ENCODE measurements at places on chromosomes 12 and 14. TPM values are rescaled to one million over a fixed set of nuclear protein-coding genes. Genes with fewer than 3 reads are reported as not detected.

DNA sequence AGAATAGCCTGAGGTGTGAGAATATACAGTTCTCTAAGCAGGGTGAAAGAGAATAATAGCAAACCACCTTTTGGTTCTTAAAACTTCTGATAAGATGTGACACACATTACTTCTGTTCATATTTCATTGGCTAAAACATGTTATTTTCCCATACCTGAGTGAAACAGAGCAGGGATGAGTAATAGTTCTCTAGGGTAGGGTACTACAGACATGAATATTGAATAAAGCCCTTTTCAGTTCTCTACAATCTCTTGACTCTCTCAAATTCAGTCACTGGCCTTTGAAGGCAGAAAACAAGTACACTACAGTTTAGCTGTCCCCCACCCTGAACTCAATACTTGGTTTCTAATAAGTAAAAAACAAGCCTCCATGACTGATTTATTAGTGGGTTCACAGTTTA is 454.1 kb upstream of the MDGA2 start:
- no peak for DNase-seq

DNA sequence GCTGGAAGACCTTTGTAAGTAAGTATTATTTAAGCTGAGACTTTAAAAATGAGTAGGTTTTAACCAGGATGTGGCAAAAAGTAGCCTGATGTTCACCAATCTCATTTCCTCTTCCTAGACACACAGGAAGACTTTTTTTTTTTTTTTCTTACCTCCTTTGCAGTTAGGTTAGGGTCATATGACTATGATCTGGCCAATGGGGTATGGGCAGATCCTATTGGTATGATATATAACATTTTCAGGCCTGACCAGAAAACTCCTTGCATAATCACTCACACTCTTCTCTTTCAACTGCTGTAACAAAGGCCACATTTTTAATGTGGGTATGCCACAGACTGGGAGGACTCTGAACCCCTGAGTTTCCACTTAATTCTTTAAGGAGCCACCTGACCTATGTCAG is 2.7 kb upstream of the RPS6KA5 start:
- DNase-seq: no peak

GRCh38 chr12:131915823-131916222 is 13.3 kb upstream of the PUS1 start:
- no peak for DNase-seq

- no peak for DNase-seq
These were observed 254.6 kb downstream of the C12orf42 start for GRCh38 chr12:103241184-103241583.

DNA sequence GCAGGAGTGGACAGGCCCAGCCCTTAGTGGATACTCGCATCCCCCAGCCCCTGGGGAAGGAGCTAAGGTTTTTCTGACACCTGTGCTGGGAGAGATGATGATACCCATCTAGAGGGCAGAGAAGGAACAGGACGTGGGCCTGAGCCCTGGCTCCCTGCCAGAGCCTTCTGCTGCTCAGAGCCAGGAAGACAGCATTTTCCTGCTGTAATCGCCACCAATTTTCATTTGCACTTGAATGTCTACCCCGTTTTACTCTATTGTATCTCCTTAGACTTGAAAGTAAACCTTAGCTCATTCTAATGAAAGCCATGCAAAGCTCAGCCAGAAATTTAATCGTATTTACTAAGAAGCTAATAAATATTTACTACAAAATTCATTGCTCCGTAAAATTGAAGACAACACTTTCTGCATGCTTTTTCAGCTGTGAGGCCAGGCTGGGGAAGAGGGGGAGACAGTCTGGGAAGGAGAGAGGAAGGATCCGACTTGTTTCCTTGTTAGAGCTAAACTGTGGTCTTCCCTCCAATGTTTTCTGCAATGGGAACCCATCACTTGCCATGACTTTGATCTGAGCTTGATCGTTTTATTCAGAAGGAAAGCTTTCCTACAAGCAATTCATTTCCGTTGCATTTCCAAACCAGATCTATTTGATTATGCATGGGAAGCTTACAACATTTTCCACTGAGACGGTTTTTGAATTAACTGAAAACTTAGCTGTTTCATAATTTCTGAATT is 17.6 kb upstream of the TRAF3 start:
- DNase-seq: no peak

DNA sequence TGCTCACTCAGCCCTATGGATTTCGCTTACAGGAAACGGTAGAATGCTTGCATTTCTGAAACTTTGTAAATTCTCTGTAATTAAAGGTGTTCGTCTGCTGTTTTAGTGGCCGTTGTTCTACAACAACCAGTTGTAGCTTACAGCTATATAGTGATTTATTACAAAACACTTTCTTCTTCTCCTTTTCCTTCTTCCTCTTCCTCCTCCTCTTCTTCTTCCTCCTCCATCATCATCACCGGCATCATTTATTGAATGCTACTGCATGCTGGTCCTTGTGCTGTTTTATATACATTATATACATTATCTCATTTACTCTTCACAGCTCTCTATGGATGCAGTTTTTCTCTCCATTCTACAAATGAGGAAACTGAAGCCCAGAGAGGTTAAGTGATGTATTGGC is 6.4 kb downstream of the ETV6 start:
- no peak for DNase-seq

DNA sequence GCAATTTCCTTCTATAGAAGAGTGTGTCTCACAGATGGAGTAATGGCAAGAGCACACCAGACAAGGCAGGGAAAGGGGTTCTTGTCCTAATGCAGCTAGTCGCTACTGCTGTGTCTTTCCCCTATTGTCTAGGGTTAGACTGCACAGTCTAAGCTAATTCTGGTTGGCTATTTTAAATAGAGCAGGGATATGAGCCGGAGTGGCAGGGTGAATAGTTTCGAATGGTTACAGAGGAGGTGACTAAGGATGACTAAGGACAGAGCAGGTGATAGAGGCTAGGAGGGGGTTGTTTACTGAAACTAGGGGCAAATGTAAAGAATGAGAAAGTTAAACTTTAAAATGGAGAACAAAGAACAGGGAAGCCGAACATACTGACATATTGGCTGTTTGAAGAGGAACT is 25.6 kb upstream of the CPNE8 start:
- no peak for DNase-seq

DNA sequence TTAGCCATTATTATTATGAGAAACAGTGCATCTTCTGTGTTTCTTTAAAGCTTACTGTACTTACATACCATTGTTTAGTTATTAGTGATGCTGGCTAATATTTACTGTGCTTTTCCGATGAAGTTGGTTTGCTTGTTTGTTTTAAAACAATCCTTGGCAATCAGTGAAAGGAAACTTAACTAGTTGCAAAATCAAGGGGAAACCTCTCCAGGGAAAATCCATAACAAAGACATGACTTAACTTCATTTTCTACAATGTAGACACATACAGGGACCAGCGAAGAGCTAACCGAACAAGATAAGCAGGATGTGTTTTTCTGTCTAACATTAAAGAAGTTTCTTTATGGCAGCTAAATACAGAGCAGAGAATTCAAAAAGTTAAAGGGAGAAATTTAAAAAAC is 102.5 kb upstream of the PARP11 start:
- DNase-seq: no peak

- DNase-seq: no peak
These were observed 34.8 kb upstream of the FRMD6 start for GRCh38 chr14:51616724-51617409.

DNA sequence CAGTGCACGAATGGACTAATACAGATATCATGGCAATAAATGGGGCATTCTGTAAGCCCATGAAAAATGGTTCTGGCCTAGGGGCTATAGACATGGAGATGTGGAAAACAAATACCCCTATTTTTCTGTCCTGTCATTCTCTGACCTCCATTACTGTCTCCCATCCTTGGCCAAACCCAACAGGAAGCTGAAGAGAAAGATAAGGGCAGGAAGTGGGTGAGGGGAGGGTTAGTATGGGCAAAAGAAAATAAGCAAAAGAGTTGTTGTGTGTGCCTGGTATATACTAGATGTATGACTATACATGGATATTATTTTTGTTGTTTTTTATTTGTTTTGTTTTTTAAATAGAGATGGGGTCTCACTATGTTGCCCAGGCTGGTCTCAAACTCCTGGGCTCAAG is 339.3 kb downstream of the PCNX1 start:
- DNase-seq: no peak

- no peak for DNase-seq
These were observed 196.5 kb downstream of the SLC41A2 start for GRCh38 chr12:104761611-104762010.

- peak; percentile 77 for DNase-seq
These were observed at the start of gene MMP14 for GRCh38 chr14:22836301-22837113. Gene MMP14, plus strand, starts transcription at chr14:22836585. Its CDS starts 233 bp downstream, at chr14:22836818.

- DNase-seq: peak; percentile 44
These were observed 14.0 kb upstream of the TBPL2 start for GRCh38 chr14:55454264-55455002.

DNA sequence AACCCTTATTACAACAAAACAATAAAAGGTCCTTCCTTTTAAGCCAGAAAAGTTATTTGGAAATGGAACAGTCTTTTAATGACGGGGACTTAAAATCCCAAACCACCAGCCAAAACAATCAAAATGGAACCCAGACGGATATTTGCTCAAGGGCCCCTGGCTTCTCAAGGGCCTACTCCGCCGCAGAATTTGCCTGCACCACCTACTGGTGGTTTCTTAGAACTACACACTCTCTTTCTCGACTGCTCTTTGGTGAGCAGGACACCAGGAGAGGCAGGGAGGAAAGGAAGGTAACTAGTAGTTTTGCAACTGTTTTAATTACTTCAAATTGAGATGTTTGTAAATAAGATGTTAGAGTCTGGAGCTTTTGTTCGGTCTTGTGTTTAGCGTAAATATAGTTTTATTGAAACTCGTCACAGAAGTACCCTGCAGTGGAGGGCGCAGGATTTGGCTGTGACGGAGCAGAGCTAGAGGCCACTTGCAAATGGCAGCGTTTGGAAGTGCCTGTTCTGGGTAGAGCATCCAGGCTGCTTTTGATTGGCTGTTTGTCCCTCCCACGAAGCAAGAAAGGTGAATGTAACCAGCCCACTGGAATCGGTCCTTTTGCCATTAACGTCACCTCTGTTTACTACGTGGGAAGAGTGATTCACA is 238.5 kb downstream of the CACNA1C start:
- DNase-seq: no peak

DNA sequence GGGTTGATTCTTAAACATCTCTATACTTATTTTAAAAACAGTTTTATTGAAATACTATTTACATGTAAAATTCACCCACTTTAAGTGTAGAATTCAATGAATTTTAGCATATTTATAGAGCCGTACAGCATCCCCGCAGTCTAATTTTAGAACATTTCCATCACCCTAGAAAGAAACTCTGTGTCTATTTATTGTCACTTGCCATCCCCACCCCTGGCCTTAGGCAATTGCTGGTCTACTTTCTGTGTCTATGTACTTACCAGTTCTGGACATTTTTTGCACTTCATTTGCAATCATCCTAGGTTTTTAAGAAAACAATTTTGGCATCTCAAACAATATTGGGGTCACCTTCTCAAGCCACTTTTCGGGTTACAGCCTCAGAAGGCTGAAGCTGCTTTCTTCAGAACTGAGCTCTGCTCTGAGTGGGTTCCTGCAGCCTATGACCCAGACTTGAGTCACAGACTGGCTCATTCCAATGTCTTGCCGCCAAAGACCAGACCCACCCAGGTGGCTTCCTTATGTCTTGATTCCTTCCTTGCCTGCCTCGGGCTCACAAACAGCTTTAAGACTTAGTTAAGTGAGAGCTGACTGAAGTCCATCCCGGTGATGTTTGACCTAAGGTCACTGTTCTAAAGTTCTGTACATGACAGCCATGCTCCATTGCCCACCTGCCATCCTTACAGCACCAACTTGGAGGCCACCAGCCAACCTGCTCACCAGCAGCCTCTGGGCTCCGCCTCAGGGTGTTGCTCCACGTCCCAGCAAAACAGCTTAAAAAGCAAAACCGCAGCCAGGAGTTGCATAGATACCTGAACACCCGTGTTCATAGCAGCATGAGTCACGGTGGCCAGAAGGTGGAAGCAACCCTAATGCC is 131.5 kb downstream of the CHST11 start:
- no peak for DNase-seq

- DNase-seq: no peak
These were observed 152.2 kb upstream of the CNOT2 start for GRCh38 chr12:70091021-70091521.

- no peak for DNase-seq
These were observed 44.3 kb downstream of the KCNA5 start for GRCh38 chr12:5087831-5088554.

DNA sequence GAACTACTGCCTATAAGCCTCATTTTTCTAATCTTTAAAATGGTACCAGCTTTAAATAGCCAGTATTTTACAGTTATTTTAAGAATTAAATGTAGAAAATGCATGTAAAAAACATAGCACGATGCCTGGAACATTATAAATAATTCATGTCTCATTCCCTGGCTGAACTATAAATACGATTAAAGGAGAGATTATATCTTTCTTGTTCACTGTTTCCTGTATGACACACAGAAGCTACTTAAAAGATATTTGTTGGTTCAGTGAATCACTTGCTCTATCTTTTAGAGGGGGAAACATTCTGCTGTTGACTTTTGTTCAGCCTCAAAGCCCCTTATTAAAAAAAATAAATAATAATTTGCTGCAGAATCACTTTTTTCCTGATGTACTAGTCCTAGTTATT is 406.9 kb downstream of the LRFN5 start:
- DNase-seq: no peak

- DNase-seq: no peak
These were observed 8.7 kb downstream of the ANKRD13A start for GRCh38 chr12:110007881-110008280.

- no peak for DNase-seq
These were observed 90.3 kb downstream of the CRADD start for GRCh38 chr12:93767524-93767863.

- DNase-seq: no peak
These were observed 80.1 kb downstream of the CEP83 start for GRCh38 chr12:94379479-94380113.

DNA sequence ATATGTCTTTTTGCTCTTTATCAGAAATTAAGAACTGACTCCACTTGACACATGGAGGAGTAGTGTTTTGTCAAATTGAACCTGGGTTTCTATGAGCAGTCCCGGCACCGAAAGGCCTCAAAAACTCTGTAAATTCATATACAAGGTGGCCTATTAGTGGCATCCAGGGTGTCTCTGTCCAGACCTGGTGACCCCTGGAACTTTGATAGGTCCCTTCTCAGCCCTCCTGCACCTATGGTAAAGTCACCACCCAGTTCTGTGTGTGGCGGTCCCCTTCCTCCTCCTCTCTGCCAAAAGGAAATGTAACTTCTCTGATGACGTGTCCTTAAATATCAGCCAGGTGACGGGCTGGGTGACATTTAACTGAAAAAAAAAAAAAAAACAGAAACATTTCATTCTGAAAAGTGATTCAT is 204.0 kb upstream of the FOXN3 start:
- no peak for DNase-seq

Gene OR11H6
- total RNA-seq: not detected

Gene C12orf42
- total RNA-seq: not detected

Gene TBX5
- 73.5 TPM for total RNA-seq

Gene TEX52
- not detected for total RNA-seq

Gene GPR65
- total RNA-seq: 0.42 TPM

Gene KRT77
- not detected for total RNA-seq

Gene DLK1
- 22.7 TPM for total RNA-seq

Gene KRT79
- not detected for total RNA-seq

Gene RNF212B
- not detected for total RNA-seq

Gene IFI27
- total RNA-seq: 151 TPM

Gene TCL1A
- not detected for total RNA-seq

Gene NID2
- 41.3 TPM for total RNA-seq

Gene MSI1
- 6.8 TPM for total RNA-seq

Gene JAG2
- total RNA-seq: 33.6 TPM
